Ureter (tissue), 1 donor: ENCODE measurements at places on chromosomes 4 and X.

DNA sequence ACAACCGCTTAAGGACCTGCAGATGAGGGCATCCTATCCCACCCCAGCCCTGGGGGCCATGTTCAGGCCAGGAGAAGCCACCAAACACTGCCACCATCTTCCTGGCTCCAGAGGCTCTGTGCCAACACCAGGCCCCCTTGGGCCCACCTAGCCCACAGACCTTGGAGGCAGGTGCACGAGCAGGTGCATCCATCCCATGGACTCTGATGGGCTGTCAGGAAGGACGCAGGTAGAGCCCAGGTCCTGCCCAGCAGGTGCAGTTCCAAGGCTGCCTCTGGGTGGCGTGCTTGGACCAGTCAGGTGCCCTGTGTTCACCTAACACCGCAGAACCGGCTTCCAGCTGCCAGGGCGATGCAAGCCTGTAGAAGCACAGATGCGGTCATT, 22.8 kb upstream of the PDE6B start:
- no peak for DNase-seq

- no peak for DNase-seq
Observed at GRCh38 chr4:74282926-74283325, 25.3 kb upstream of the EPGN start.

DNA sequence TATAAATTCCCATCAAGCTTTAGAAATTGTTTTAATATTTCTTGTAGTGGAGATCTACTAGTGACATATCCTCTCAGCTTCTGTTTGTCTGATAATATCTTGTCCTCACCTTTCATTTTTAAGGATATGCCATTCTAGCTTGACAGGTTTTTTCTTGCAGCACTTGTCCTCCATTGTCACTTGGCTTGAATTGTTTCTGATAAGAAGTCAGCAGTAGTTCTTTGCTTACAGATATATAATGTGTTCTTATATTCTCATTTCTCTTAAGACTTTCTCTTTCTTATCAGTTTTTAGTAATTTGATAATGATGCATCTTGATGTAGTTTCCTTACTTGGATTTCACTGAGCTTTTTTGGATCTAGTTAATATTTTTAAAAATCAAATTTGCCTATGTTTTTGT, 120.6 kb upstream of the NUDT6 start:
- no peak for DNase-seq

DNA sequence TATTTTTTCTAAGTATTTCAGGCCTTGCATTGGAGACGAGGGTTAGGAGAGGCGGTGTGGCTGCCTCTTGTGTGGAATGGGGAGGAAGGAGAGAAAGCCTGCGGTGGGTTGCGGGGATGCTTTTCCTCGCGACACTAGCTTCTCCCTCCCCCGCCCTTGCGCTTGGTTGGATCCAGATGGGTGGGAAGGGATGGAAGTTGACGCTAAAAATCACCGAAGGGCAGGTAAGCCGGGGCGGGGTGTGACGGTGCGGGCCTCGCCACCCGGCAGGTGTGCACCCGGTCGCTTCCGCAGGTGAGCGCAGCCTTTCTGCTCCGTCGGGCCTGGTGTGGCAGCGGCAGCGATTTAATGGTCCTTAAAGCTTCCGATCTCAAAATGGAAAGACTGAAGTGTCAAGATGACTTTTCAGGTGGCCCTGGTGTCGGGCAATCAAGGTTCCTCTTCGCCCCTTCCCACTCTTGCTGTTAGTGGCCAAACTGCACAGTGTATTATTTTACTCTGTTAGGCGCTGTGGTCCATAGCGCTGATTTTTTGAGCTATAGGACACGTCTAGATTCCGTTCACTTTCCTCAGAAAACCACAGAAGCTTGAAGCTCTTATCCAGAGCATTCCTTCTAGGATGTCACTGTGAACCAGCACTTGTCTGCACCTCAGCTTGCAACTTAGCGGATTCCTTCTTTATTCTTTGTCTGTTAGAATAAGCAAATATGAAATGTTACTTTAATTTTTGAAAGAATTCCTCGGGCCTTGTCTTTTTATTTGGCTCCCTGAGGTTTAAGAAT, 765 bp downstream of the ENOPH1 start:
- DNase-seq = peak; percentile 47

GRCh38 chr4:143763587-143763986, 63.1 kb upstream of the FREM3 start:
- DNase-seq = no peak

- no peak for DNase-seq
Observed at GRCh38 chrX:56025872-56026571, 206.1 kb upstream of the KLF8 start.

- DNase-seq = no peak
Observed at GRCh38 chr4:141890279-141890678, 253.9 kb downstream of the IL15 start.

GRCh38 chr4:83961575-83961974, 425.7 kb downstream of the GPAT3 start:
- no peak for DNase-seq

GRCh38 chr4:94430406-94430805, 21.3 kb upstream of the PDLIM5 start:
- no peak for DNase-seq

DNA sequence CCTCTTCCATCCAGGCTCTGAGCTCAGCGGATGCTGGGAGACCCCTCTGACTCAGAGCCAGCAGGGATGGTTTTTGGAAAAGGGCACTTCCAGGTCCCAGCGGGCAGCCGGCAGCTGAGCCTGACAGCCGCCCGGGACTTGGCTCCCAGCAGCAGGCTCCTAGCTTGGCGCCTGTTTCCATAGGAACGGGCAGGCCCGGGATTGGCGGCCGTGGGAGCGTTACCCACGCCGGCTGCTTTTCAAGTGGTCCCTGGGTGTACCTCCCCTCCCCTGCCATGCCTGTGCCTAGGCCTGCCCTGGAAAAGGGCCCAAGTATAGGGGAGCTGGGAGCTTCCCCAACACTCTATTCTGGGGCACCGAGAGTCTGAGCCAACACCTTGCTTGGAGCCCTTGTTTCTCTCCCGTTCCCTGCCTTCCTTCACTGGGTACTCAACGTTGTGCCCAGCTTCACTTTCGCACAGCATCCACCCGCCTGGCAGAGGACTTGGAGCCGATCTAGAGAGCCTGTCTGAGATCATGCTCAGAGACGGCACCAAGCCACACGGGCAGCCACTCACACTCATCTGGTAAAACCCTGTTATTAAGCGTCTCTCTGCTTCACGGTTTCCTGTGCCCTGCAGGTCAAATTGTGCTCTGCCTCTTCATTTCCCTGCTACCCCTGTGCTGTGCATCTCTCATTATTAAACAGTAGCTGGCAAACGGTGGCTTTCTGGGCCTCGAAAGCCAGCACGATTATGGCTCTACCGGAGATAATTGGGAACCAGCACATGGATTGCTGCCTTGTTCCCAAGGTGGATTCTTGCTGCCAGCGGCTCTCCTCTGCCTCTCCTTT, 521.5 kb downstream of the BCOR start:
- no peak for DNase-seq

- no peak for DNase-seq
Observed at GRCh38 chr4:20044966-20045365, 206.7 kb upstream of the SLIT2 start.

DNA sequence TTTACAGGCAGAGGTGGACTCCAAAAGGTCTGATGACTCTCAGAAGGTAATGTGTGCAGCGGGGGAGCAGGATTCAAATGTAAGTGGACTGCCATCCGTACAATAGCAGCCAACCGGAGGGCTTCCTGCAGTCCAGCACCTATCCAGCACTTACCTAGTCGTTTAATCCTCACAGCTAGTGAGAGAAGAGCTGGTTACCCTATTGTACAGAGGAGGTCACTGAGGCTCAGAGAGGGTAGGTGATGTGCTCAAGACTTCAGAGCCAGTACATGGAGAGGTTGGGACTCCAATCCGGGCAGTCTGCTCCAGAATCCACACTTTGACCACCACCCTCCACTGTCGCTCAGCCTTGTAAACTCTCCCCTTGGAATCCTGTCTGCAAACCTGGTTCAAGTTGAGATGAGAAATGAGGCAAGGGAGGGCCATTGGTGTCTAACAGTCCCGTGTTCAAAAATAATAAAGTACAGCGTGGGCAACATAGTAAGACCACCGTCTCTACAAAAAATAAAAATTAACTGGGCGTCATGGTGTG, 22.5 kb upstream of the JAKMIP1 start:
- no peak for DNase-seq

- no peak for DNase-seq
Observed at GRCh38 chr4:139589336-139590018, 33.5 kb upstream of the SETD7 start.

GRCh38 chrX:13646154-13646549, 6.8 kb upstream of the TCEANC start:
- peak; percentile 60 for DNase-seq

DNA sequence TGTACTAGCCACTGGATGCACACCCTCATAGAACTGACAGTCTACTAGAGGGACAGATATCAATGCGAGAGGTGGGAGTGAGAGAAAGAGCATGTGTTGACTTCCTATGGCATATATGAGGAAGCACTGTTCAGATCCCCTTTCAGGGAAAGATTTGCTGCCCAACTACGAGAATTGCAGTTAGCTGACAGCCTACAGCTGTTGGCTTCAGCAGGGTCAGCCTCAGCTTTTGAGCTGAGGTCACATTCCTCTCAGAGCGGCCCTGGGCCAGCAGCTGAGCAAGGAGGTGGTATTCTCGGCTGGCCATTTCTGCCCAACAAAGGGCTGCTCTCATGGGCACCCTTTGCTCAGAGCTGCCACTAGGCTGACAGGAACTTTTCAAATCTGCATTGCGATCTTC, 580.2 kb downstream of the MID1IP1 start:
- DNase-seq = no peak

- DNase-seq = no peak
Observed at GRCh38 chrX:31423609-31424189, 351.9 kb upstream of the FTHL17 start.

GRCh38 chr4:17134100-17134499, 235.7 kb upstream of the LDB2 start:
- DNase-seq = no peak

GRCh38 chr4:74018116-74018515, 19.6 kb upstream of the CXCL5 start:
- DNase-seq = no peak

GRCh38 chrX:3743801-3744439, 30.5 kb upstream of the PRKX start:
- DNase-seq = no peak

DNA sequence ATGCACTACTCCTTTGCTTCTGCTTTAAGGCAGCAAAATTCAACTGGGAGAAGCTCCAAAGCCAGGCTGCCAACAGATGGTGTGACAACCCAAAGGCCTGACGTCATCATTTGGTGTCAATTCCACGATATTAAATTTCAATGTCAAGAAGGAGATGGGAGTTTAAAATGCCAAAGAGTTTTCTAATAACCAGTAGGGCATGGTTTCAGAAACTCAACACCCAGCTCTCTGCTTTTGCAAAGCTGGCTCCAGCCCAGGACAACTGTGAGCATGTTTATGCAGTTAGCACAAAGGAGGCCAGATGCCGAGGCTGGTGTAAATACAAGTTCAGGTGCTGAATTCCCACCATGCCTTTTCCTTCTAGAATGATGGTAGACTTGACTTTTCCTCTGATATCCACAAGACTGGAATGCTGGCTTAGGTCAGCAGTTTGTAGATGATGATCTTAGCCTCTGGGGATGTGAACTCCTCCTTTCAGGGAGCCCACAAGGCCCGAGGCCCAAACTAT, 67.3 kb downstream of the AFAP1 start:
- no peak for DNase-seq

- no peak for DNase-seq
Observed at GRCh38 chrX:29542152-29542551, 673.2 kb upstream of the MAGEB2 start.
